ENCODE measurements at places on chromosomes 5 and 9.

DNA sequence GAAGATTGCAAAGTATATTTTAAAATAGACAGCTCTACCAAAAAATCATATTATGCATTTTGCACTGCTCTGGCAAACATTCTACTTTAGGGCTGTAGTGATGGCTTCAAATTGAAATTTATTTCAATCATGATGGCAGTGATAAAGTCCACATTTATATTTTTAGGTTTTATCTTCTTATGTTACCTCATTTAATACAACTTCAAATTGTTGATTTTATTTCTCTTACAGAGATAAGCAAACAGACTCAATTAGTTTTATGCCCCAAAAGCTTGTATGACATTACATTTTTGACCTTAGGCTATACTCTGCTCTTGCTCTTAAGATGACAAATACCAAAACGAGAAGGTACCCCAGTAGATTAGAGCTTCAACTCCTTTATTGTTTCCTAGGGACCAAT is 87.4 kb downstream of the CYLC2 start:
- DNase-seq = no peak

DNA sequence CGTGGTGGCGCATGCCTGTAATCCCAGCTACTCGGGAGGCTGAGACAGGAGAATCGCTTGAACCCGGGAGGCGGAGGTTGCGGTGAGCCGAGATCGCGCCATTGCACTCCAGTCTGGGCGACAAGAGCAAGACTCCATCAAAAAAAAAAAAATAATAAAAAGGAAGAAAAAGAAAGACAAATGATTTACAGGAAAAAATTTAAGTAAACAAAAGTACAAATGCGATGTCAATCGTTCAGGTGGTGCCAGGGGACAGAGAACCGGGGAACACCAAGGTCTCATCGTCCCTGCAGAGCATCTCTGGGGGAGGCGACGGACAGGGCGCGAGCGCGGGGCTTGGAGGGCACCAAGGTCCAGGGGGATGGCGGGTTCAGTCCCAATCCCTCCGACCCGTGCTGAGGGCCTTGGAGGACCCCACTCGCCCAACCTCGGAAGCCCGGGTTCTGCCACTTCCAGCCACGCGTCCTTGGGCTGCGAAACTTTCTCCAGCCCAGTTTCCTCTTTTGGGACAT is 607 bp upstream of the HNRNPAB start:
- no peak for DNase-seq

GRCh38 chr5:176415952-176416924 is at the start of gene CLTB:
Gene CLTB, minus strand, starts transcription at chr5:176416539. Its CDS starts 176 bp downstream, at chr5:176416363.
- peak; percentile 93 for DNase-seq

DNA sequence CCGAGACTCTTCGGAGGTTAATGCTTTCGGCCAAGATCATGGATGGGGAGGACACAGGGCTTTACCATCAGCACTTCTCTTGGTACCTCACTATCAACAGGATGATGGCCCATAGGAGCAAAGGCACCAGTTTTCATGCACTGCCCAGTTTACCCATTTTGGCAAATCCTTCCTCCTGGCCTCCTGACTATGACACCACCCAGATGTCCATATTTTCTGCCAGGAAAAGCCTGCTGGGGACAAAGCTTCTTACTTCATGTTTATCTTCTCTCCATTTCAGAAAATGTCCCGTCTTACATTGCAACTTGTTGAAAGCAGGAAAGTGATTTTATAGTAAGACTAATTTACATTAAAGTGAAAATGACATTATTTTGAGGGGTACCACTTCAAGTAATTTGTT is 61.4 kb upstream of the GAS1 start:
- no peak for DNase-seq

DNA sequence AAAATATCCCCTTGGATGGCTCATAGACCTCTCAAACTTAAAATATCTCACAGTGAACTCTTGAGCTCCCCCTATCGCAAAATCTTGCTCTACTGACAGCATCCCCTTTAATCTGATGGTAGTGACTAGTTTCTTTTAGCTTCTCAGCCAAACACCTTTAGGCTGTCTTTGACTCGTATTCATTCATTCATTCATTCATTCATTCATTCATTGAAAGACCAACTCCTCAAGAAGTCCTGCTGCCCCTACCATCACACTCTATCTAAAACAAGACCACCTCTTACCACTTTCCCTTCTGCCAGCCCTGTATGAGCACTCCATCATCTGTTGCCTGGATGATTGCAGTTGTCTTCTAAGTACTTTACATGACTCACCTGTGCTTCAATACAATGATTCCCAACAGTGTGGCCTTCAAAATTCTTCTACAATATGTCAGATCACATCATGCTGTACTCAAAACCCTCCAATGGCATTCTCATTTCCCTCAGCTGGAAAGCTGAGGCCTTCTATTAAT is 46.8 kb downstream of the ITGA2 start:
- peak; percentile 61 for DNase-seq

GRCh38 chr5:111676466-111676865 is 80.5 kb downstream of the NREP start:
- DNase-seq = no peak

- peak; percentile 36 for DNase-seq
These were observed 1110.2 kb downstream of the TAF11L14 start for GRCh38 chr5:18744441-18744840.

DNA sequence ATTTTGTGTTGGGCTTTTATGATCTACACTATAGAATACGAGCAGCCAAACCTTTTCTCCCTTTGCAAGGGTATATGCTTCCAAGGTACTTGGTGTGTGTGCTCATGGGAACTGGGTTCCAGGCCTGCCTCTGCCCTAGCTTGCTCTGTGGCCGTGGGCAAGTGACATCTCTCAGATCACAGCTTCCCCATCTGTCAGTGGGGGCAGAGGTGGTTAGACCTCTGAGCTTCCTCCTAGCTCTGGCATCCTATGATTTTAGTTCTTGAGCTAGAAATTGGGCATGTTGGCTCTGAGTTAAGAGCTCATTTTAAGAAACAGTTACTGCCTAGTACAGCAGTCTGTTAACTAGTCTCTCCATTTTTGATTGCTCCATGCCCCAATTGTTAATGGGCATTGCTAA is 12.5 kb upstream of the CCNJL start:
- no peak for DNase-seq

- DNase-seq = no peak
These were observed 11.5 kb downstream of the SNX30 start for GRCh38 chr9:112761912-112762655.

- no peak for DNase-seq
These were observed 1059.1 kb upstream of the DMAC1 start for GRCh38 chr9:8858596-8859161.

- DNase-seq = no peak
These were observed 137.6 kb downstream of the CMYA5 start for GRCh38 chr5:79827159-79827629.

DNA sequence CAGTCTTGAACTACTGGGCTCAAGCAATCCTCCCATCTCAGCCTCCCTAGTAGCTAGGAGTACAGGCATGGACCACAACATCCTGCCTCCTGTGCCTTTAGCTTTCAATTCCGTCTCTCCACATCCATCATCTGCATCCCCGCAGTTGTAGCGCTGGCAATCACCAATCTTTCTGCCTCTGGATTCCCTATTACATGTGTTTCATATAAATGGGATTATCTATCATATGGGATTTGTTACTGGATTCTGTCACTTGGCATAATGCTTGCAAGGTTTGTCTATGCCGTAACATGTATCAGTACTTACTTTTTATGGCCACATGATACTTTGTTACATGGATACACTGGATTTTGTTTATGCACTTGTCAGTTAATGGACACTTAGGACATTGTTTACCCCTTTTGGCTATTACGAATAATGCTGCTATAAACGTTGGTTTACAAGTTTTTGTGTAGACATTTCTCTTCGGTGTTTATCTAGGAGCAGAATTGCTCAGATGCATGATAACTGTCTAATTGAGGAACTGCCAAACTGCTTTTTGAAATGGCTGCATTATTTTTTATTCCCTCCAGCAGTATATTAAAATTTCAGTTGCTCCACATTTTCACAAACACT is 1223.9 kb downstream of the FOXD4L5 start:
- no peak for DNase-seq

DNA sequence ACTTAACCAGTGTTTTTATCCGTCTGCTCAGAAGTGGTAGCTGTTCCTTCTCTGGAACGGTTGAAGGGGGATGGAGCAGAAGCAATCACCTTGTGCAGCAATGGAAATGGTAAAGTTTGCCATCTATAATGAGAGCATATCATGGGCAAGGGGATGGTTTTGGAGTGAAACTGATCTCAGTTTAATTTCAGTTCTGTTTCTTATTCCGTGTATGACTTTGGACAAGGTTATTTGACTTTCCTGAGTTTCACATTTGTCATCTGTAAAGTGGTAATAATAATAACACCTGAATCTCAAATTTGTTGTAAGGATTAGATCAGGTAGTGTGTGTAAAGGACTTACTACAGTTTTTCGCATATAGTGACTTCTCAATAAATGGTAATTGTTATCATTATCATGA is 106.1 kb downstream of the PCSK1 start:
- no peak for DNase-seq
